Breast epithelium (tissue), 4 donors: ENCODE measurements at places on chromosomes 13 and 19.

DNA sequence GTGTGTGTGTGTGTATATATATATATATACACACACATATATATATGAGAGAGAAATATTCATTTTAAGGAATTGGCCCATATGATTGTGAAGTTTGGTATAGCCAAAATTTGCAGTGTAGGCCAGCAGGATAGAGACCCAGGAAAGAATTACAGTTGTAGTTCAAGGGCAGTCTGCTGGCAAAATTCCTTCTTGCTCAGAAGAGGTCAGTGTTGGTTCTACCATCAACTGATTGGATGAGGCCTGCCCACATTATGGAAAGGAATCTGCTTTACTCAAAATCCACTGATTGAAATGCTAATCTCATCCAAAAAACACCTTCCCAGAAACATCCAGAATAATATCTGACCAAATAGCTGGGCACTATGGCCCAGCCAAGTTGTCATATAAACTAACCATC lies 24.0 kb downstream of the RNF6 start:
- H3K27ac ChIP-seq, result no peak overlapping the region
- H3K27me3 ChIP-seq, result no peaks in the 10 kb centered on the region
- DNase-seq, result no peak
- H3K36me3 ChIP-seq, result no peaks in the 10 kb centered on the region
- no peak overlapping the region for H3K4me3 ChIP-seq

DNA sequence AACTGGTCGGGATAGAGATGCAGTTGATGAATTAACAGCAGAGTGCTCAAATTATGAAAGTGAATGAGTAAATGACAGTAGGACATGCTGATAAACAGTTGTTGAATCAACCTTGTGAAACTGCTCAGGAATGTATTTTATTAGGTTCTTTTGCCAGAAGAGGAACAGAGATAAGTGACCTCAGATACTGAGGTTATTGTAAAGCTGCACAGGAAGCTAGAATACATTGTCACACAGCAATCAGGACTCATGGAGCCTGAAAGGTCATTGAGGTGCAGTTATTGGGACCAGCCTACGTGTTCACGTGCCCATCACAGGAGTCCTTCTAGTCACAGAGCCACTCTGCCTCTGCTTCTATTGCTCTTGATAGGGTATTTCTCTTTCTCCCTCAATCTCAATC lies 47.5 kb upstream of the MED4 start:
- H3K36me3 ChIP-seq, result no peaks in the 10 kb centered on the region
- no peaks in the 10 kb centered on the region for H3K27me3 ChIP-seq

DNA sequence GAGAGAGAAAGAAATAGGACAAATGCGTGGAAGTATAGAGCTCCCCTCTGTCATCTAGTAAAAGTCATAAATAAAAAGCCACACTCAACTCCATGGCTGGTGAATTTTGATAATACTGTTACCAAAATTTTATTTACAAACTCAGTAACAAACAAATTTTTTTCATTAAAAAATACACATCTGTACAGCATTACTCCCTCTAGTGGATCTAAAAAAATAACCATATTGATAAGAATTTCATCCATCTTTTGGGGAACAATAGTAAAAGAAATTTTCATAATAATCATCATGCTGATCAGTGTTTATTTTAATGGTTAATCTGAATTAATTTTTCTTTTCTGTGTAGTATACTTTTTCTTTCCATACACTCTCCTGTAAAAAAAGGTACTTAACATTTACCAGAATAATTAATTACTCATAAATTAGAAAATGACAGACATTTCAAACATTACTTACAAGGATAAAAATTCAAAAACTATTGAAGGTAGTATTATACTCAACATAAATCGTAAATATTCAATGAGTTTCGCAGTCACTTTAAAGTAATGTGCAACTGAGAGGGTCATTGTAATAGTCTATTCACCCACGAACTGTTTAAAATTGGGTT lies 173.5 kb upstream of the LSM14A start:
- H3K27me3 ChIP-seq, result peaks cover 4% of the 10 kb centered on the region
- H3K27ac ChIP-seq, result no peak overlapping the region
- H3K36me3 ChIP-seq, result no peaks in the 10 kb centered on the region
- H3K4me3 ChIP-seq, result no peak overlapping the region
- H3K4me1 ChIP-seq, result no peaks in the 10 kb centered on the region

- no peaks in the 10 kb centered on the region for H3K36me3 ChIP-seq
- no peaks in the 10 kb centered on the region for H3K4me1 ChIP-seq
- no peak overlapping the region for H3K27ac ChIP-seq
Measured at GRCh38 chr19:3893509-3894179, 13.2 kb downstream of the ATCAY start.

DNA sequence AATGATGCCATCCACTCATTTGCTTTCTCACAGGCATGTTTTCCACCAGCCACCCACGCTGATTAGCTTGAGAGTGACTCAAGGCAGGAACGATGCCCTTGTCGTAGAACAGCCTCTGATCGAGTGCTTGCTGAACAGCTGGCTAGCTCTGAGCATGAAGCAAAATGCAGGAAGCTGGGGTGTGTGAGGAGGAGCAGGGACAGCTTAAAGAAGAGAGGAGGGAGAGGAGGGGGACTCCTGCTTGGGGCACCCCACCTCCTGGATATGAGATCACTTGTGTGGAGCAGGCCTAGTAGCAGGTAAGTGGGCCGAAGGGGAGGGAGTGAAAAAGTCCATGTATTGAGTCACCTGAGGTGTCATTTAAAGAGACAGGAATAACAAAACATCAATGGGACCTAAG lies 48.8 kb downstream of the IRS2 start:
- no peaks in the 10 kb centered on the region for H3K36me3 ChIP-seq
- DNase-seq, result no peak
- H3K27ac ChIP-seq, result no peak overlapping the region
- no peaks in the 10 kb centered on the region for H3K27me3 ChIP-seq

DNA sequence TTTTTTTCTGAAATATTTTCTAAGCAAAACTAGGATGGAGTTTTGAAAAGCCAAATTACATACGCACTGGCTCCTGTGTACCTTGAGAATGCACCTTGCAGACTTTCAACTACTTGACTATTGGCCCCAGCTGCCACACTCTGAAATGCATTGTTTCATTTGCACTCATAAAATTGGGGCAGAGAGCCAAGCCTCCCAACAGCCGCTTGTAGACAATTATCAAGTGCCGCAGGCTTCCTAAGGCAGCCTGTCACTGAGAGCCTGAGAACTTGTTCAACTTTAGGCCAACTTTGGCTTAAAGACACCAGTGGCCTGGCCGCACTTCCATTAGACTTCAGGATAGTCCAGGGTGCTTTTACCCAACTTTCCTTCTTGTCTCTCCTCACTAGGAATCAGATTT lies 115.7 kb upstream of the STARD13 start:
- no peaks in the 10 kb centered on the region for H3K4me1 ChIP-seq
- no peak overlapping the region for H3K27ac ChIP-seq
- DNase-seq, result peak; percentile 23
- H3K36me3 ChIP-seq, result no peaks in the 10 kb centered on the region
- H3K4me3 ChIP-seq, result no peak overlapping the region

DNA sequence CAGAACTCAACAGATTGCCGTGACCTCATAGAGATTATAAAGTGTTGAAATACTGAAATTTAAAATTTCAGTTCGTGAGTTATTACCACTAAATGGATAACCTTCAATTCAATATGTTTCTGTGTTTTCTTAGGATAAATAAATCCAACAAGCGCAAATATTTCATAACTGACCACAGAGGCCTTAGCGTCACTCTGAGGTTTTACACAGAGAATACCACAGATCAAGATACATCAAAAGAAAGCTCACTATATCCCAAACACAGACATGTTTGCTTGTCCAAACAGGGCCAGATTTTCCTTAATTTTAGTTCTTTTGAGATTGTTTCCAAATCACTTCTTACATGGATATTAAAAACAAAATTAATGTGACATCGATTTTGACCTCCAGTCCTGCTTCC lies 235.8 kb downstream of the EFNB2 start:
- DNase-seq, result no peak
- no peaks in the 10 kb centered on the region for H3K4me1 ChIP-seq

DNA sequence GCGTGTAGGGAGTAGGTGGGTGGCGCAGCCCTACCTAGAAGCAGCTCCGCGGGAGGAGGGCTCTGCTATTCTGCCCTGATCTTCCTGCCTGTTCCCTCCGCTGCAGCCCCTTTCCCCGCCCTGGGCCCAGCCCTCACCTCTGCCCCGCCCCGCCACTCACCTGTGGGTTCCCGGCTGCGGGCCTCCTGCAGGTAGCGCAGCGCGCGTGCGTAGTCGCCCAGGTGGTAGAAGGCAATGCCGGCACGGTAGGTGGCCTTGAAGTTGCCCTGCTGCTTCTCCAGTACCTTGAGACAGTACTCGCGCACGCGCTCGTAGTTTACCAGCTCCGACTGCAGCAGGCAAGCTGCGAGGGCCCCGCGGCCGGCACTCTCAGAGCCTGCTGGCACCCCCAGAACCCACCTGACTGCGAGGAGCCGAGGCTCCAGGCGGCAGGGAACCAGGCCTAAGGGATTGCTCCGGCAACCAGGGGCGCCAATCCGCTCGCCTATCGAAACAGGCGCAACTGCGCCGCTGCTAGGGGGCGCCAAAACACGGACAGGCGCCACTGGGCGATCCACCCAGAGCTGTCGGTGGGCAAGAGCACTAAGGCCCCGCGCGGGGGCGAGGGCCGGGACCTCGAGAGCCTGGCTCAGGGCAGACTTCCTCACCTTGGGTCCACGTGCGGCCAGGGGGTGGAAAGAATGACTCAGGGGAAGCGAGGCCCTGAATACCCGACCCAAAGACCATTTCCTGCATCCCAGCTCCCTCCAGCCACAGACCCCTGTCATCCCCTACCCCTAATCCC lies 965 bp downstream of the TTC9B start:
- H3K36me3 ChIP-seq, result no peaks in the 10 kb centered on the region
- H3K4me1 ChIP-seq, result no peaks in the 10 kb centered on the region
- no peak overlapping the region for H3K27ac ChIP-seq
- H3K27me3 ChIP-seq, result peaks cover 30% of the 10 kb centered on the region
